ENCODE measurements at places on chromosomes 5 and 9.

DNA sequence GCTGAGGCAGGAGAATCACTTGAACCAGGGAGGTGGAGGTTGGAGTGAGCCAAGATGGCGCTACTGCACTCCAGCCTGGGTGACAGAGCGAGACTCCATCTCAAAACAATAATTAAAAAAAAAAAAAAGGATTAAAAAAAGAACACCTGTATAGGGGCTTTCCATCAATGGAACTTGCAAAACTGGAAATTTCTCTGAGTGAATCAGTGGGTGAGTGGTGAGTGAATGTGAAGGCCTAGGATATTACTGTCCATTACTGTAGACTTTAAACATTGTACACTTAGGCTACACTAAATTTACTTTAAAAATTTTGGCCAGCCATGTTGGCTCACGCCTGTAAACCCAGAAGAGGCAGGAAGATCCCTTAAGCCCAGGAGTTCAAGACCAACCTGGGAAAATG, 5.7 kb upstream of the RARS1 start:
- DNase-seq = no peak

DNA sequence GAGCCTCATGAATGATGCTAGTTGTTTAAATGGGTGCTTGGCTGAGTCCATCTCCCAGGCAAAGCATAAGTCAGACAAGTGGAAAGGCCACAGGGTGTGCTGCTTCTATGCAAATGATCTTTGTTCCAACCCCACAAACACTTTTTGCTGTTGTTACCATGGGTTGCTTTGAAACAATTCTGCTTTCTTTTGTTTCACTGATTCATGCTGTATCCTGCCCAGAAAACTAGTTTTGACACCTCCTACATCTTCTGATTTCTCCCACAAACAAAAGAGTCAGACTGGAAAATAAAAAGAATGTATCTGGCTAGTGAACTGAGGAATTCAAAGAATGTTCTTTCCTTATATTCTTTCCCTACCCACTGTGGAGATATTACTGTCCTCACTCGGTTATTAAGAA, 298.6 kb downstream of the DIRAS2 start:
- no peak for DNase-seq

DNA sequence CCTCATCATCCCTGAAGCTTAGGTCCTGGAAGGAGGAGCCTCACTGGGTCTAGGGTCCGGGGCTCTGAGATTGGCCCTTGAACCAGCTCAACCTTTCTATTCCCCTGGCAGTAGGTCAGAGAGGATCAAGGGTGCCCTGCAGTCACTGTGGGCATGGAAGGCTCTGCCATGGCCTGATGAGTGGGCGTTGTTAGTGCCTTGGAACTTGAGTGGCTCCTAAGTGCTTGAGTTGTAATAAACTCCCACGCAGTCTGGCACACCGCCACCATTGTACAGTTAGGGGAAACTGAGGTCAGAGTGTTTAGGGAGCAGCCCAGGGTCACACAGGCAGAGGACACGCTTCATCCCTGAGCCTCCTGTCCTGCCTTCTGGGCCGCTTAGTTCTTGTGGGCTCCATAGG, 10.4 kb upstream of the SYNPO start:
- no peak for DNase-seq

GRCh38 chr9:132783006-132783405, 95.1 kb downstream of the AK8 start:
- no peak for DNase-seq

DNA sequence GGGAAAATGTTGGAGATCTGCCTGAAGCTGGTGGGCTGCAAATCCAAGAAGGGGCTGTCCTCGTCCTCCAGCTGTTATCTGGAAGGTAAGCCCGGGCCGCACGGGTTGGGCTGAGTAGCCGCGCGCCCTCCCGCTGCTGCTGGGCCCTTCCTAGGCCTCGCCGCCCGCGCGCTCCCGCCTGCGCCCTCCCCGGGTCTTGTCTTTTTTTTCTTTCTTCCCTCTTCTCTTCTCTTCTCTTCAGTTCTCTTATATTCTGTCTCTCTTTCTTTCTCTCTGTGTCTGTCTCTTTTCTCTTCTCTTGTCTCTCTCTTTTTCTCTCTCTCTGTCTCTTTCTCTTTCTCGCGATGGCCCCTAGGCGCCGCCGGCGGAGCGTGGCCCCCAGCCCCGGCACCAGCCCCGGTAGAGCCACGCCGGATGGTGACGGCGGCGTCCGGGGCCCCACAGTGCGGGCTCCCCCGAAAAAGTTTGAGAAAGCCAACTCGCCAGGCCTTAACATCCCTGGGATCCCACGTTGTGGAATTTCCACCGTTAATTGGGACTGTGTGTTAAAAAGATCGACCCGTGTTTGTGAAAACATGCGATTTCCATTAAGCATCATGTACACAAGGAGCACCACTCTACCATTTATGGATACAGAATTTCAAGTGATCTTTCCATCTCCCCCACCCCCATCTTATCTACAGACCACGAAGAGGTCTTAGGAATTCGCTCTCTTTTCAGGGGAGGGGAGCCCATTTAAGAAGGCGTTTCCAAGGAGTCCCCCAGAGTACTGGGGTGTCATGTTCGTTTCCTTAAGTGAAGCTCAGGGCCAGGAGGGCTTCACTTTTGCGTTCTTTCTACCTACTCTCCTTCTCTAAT, 616 bp downstream of the ABL1 start:
- DNase-seq = no peak

DNA sequence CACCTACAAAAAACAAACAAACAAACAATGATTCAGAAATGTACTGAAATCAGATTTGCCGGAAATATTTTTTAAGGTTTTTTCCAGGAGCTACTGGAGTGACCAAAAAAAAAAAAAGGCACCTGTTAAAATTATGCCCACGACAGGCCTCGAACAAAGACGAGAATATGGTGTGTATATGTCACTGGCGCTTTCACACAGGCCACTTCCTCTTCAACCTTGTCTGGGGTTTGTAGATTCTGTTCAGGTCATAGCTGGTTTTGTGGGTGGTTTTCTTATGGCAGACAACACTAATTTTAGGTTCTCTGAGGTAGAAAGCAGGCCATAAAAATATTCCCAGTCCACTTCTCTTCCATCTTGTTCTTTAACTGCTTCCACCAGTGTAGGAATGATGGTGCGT, 7.0 kb downstream of the NDUFB6 start:
- DNase-seq = no peak
